Stimulated activated CD4-positive, alpha-beta T cell treated with anti-CD3 and anti-CD28 coated beads, TNF-alpha, amount 100 ng/mL, for 48 hours (primary cell): ENCODE measurements at places on chromosomes 13 and 19.

DNA sequence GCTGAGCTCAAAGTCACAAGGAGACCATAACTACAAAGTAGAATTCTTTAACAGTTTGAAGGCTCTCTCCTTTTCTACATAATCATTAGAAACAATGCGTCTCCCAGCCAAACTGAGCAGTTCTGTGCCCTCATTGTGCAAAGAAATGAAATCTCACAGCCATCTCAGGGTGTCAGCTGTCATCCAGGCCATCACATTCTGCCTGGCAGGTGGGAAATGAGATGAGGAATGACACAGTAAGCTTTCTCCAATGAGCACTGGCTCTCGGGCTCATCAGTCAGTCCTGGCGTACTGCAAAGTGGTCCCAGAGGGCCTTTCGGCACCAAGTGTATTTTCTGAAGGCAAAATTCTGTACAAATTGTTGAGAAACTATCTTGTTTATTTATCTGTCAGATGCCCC, 306.5 kb downstream of the KCTD12 start:
- no peak for DNase-seq

- no peak for DNase-seq
Measured at GRCh38 chr13:46644816-46645215, 91.8 kb downstream of the LRCH1 start.

- peak; percentile 32 for DNase-seq
Measured at GRCh38 chr19:1811472-1811894, 593 bp downstream of the ATP8B3 start.

DNA sequence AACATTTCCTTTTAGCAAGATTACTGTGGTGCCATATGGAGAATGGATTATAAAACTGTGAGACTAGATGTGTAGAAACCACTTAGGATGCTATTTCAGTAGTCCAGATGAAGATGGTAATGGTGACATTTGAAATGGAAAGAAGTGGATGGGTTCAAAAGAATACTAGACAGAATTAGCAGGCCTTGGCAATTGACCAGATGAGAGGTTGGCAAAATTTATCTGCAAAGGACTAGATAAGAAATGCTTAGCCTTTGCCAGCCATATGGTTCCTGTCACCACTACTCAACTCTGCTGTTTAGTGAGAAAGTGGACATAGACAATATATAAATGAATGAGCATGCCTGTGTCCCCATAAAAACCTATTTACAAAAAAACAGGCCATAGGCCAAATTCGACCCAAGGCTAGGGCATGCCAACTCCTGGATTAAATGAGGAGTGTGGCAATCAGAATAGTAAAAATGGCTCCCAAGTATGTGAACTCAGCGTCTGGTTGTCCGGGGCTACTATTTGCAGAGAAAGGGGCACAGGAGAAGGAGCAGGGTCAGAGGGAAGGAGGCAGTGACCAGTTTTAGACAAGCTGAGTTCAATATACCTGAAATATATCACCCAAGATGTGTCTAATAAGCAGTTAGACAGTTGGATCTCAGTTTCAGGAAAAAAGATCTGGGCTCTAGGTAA, 98.4 kb downstream of the ENOX1 start:
- no peak for DNase-seq

- DNase-seq: peak; percentile 61
Measured at GRCh38 chr19:55640043-55640576, 692 bp upstream of the ZNF580 start.

- DNase-seq: no peak
Measured at GRCh38 chr13:93865235-93865634, 614.2 kb downstream of the DCT start.

- DNase-seq: no peak
Measured at GRCh38 chr19:3471954-3472655, 8.2 kb downstream of the SMIM24 start.

- no peak for DNase-seq
Measured at GRCh38 chr19:38303517-38304351, at the start of gene C19orf33. Gene C19orf33, plus strand, starts transcription at chr19:38304251. Its CDS starts 11 bp downstream, at chr19:38304262.

DNA sequence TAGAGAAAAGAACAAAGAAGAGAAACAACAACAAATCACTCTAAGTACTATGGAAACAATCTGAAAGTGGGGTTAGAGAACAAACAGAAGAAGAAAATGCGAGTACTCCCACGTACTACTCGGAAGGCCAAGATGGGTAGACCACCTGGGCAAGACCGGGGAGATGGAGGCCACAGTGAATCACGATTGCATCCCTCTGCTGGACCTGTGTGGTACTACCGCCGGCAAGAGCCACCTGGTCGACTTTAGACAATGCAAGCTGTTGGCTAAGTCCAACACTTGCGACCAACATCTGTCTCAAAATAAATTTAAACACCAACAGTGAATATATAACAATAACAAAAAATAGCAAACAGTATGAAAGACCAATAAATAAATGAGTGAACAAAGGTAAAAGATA, 45.5 kb upstream of the ZNF91 start:
- DNase-seq: no peak
